ENCODE measurements at places on chromosomes 3 and 15. TPM values are rescaled to one million over a fixed set of nuclear protein-coding genes. Genes with fewer than 3 reads are reported as not detected.

DNA sequence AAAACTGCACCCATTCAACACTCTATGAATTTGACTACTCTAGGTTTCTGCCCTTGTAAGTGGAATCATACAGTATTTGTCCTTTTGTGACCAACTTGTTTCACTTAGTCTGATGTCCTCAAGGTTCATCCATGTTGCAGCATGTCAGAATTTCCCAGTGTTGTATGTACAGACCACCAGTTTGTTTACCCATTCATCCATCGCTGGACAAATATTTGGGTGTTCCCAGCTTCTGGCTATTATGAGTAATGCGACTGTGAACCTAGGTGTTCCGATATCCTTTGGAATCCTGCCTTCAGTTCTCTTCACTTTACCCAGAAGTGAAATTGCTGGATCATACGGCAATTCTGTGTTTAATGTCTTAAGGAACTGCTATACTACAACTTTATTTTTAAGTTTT, 12.6 kb downstream of the RPL32 start:
- no peaks in the 10 kb centered on the region for H3K27me3 ChIP-seq
- H3K4me1 ChIP-seq, result no peaks in the 10 kb centered on the region
- no peak overlapping the region for H3K4me3 ChIP-seq

DNA sequence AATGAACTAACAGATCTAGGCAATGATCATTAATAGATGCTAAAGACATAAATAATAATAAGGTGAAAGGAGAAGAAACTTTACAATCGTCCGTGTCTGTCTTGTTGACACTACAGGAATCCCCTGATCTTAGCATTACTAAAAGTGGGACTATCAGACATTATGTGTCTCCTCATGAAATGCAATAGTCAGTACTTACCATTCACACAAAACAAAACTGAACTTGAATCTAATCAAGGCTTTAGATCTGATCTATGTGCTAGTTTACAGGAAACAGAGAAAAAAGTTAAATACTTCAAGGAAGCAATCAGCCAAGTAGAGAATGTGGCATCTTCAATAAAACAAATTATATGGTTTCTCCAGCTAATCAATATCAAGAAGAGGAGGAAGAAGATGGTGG, 73.7 kb downstream of the PIK3CB start:
- H3K36me3 ChIP-seq, result no peaks in the 10 kb centered on the region
- H3K27me3 ChIP-seq, result no peaks in the 10 kb centered on the region
- no peak for DNase-seq
- H3K27ac ChIP-seq, result no peak overlapping the region
- no peaks in the 10 kb centered on the region for H3K4me1 ChIP-seq

DNA sequence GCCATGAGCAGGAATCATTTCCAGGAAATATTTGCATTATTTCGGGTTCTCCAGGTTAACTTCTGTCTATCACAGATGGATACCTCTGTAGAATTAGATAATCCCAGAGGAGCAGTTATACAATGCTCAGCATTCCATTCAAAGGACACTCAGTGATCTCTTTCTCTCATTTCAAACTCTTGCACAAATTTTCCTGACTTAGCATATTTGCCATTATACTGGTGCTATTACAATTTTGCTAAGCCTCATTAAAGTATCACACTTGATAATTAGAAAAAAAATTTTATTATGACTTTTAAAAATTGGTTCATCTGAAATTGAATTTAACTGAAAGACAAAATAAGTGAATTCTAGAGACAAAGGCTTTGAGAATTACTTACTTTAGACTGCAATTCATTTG, 469.0 kb downstream of the EPHA3 start:
- H3K27ac ChIP-seq, result no peak overlapping the region
- no peak for DNase-seq
- no peaks in the 10 kb centered on the region for H3K4me1 ChIP-seq
- peaks cover 37% of the 10 kb centered on the region for H3K27me3 ChIP-seq

- DNase-seq, result no peak
- H3K27ac ChIP-seq, result no peak overlapping the region
- no peaks in the 10 kb centered on the region for H3K27me3 ChIP-seq
- no peak overlapping the region for H3K4me3 ChIP-seq
- H3K4me1 ChIP-seq, result no peaks in the 10 kb centered on the region
Observed at GRCh38 chr15:48076454-48076853, 44.3 kb upstream of the SLC24A5 start.

DNA sequence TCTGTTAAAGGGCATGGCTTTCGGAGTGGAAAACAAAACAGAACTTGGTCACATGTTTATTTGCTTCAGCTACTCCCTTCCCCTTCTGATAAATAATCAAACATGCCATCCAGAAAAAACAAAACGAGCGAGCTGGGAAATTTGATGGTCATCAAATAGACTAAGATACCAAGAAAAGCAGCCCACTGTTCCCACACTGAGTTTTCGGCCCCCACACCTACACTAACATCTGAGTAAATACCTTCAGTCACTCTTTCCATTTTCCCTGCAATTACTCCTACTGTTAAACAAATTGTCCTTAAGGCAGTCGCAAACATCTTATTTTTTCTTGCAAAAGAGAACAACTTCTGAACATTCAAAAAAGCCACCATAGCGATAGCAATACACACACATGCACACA, 454.6 kb downstream of the FOXP1 start:
- peak overlapping the region; percentile 39 for H3K4me3 ChIP-seq
- no peaks in the 10 kb centered on the region for H3K27me3 ChIP-seq
- H3K4me1 ChIP-seq, result peaks cover 72% of the 10 kb centered on the region
- DNase-seq, result no peak

DNA sequence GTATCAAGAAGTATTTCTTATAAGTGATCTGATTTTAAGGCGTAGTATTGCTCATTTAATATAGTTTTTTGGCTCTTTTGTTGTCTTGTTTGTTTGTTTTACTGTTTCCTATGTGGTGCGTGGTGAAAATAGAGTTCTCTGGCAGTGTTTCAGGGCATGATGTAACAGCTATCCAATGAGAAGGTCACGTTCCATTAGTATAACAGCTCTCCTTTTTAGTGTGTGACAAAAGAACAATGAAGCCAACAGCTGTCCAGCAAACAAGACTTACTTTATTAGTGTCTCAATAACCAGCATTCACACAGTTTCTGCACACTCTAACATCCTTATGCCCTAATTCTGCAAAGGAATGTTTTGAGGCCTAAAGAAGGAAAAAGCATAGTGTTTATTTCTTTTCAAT, 127.9 kb downstream of the SLC25A26 start:
- no peak overlapping the region for H3K4me3 ChIP-seq
- no peaks in the 10 kb centered on the region for H3K27me3 ChIP-seq
- H3K27ac ChIP-seq, result no peak overlapping the region
- DNase-seq, result peak; percentile 29
- H3K36me3 ChIP-seq, result no peaks in the 10 kb centered on the region
- H3K4me1 ChIP-seq, result no peaks in the 10 kb centered on the region

The KLHL25 gene
- total RNA-seq, result 16.7 TPM

DNA sequence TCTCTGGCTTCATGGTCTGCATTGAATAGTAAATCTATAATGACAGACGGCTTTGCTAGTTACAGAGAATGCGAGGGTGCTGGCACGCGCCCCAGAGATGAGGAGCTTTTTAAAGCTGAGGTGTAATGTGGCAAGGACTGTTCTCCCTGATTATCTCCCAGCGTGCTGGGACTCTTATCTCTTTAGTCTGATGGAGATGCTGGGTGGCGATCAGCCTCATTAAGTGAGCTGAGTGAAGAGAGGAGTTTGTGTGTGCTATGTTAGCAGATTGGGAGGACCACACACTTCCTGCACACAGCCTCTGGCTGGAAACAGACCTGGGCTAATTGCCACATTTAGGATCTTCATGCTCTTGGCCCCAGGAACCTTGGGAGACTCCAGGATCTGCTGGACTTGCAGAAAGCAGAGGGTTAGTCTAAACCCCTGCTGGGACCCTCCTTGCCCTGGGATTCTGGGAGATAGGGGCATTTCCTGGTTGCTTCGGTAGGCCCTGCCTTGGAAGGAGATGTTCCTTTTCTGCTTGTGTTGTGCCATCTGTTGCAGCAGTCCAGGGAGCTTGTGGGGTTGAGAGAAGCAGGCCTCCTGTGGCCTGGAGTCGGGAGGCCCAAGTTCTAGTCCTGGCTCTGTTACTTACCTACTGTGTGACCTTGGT, 15.0 kb downstream of the PDIA5 start:
- H3K27me3 ChIP-seq, result no peaks in the 10 kb centered on the region
- H3K4me3 ChIP-seq, result no peak overlapping the region
- peaks cover 51% of the 10 kb centered on the region for H3K4me1 ChIP-seq
- DNase-seq, result no peak
- no peaks in the 10 kb centered on the region for H3K36me3 ChIP-seq

- no peak overlapping the region for H3K4me3 ChIP-seq
- no peaks in the 10 kb centered on the region for H3K36me3 ChIP-seq
- no peaks in the 10 kb centered on the region for H3K4me1 ChIP-seq
Observed at GRCh38 chr15:80234883-80235282, 17.1 kb downstream of the CTXND1 start.

- no peak overlapping the region for H3K27ac ChIP-seq
- H3K4me3 ChIP-seq, result no peak overlapping the region
- H3K27me3 ChIP-seq, result no peaks in the 10 kb centered on the region
- no peaks in the 10 kb centered on the region for H3K36me3 ChIP-seq
Observed at GRCh38 chr15:62212741-62213140, 47.7 kb upstream of the C2CD4B start.

DNA sequence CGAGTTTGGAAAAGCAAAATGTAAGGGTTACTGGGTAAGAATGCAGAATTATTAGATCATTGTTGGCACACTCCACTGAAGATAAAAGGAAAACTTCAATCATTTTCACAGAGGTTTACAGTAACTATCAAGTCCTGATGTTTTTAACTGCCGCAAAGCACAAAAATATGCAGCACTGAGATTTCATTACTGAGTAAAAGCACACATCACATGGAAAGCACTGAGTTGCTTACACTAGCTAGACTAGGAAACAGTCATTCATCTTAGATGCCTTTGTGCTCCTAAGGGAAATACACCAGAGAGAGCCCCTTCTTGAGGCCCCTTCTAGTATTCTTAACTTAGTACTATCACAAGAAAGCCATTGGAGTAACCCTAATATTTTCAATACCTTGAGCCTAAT, 11.8 kb upstream of the P2RY1 start:
- no peak overlapping the region for H3K4me3 ChIP-seq
- H3K4me1 ChIP-seq, result peaks cover 6% of the 10 kb centered on the region
- H3K27ac ChIP-seq, result no peak overlapping the region
- DNase-seq, result peak; percentile 13

DNA sequence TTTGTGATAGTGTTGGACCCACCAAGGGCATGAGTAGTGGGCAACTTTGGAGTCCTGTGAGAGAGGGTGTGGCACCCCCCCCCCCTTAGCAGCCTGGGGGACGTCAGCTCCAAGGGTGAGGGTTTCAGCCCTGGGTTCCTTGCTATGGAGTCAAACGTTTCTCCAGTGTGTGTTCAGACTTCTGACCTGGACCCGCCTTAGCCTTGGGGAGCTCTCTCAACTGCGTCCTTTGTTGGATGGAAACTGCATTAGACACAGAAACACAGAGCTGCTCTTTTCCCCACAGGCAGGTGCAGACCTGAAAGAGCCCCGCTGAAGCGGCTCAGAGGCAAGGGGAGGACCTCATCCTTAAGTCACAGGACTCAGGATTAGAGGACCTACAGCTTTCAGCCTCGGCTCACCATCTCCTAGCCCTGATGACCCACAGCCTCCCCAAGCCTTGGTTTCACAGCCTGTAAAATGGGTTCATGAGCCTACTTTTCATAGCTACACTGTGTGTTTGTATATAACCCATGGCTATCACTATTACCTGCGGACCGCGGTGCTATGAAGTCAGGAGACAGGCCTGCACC, 19.9 kb downstream of the ZNF710 start:
- H3K4me1 ChIP-seq, result no peaks in the 10 kb centered on the region
- DNase-seq, result no peak
- H3K4me3 ChIP-seq, result no peak overlapping the region
- no peaks in the 10 kb centered on the region for H3K36me3 ChIP-seq
- no peak overlapping the region for H3K27ac ChIP-seq

DNA sequence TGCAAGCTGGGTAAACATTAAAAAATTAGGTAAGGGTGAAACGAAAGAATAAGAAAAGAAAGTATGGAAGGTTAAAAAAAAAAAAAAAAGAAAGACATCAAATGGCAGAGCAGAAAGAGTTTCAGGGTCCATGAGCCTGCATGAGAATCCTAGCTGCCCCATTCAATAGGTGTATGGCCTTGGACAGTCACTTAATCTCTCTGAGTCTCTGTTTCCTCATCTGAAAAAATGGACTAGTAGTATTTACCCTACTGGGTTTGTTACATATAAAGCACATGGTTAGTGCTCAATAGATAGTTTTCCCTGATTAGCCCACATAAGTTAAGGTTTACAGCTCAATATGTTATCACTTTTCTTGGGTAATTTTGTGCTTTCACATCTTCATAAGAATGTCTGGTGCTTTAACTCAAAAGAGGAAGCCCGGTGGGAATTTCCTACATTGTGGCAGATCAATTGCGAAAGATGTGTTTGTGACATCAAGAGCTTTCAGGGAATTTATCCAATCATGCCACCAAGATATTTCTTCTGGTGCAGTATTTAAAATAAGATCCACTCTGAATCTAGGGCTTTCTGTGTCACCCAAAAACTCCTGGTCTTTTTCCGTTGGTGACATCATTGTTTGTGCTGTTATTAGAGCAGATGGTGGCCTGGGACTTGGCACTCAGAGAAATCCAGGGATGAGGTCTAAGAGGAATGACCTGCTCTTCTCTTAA, 57.2 kb upstream of the UBE2E1 start:
- H3K4me3 ChIP-seq, result no peak overlapping the region
- H3K36me3 ChIP-seq, result no peaks in the 10 kb centered on the region

The CIAO2A gene
- 115 TPM for total RNA-seq

The KBTBD8 gene
- total RNA-seq, result 9.9 TPM

The DAZL gene
- total RNA-seq, result not detected

The CA12 gene
- 0.04 TPM for total RNA-seq

DNA sequence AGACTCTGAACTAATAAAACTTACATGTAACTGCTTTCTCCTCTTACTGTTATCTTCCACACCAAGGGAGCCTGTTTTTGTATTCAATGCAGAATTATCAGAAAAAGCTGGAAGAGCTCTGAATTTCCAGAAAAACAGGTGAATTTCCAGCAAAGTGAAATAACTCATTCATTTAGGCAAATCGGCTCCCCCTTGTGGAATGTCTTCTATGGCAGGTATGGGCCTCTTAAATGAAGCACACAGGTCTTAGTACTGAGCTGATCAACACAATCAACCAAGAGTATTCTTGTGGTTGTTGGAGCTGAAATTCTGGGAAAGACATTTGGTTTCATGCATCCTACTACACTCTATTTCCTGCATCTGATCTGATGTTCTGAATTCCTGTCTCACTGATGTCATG, 31.0 kb upstream of the PTPRG start:
- no peaks in the 10 kb centered on the region for H3K36me3 ChIP-seq
- H3K27me3 ChIP-seq, result no peaks in the 10 kb centered on the region
- no peak overlapping the region for H3K27ac ChIP-seq
- H3K4me3 ChIP-seq, result no peak overlapping the region

DNA sequence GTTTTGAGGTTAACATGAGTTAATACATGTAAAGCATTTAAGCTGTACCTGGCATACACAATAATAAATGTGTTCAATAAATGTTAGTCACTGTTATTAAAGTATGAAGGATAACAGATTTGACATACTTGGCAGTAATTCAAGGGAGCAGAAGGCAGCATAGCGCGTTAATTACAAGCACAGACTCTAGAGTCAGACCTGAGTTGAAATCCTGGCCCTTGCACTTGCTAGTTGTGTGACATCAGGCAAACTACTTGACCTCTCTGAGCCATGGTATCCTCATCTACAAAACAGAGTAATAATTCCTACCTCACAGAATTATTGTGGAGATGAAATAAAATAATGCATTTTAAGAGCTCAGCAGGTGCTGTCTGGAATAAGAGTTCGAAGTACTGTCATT, 5.4 kb downstream of the IFT122 start:
- no peaks in the 10 kb centered on the region for H3K36me3 ChIP-seq
- no peak overlapping the region for H3K4me3 ChIP-seq
- DNase-seq, result no peak
- no peaks in the 10 kb centered on the region for H3K27me3 ChIP-seq

Data from cardiac muscle cell (in vitro differentiated cells and primary cell).